Endothelial cell (in vitro differentiated cells): ENCODE measurements at places on chromosomes 5 and 9. TPM values are rescaled to one million over a fixed set of nuclear protein-coding genes. Genes with fewer than 3 reads are reported as not detected.

DNA sequence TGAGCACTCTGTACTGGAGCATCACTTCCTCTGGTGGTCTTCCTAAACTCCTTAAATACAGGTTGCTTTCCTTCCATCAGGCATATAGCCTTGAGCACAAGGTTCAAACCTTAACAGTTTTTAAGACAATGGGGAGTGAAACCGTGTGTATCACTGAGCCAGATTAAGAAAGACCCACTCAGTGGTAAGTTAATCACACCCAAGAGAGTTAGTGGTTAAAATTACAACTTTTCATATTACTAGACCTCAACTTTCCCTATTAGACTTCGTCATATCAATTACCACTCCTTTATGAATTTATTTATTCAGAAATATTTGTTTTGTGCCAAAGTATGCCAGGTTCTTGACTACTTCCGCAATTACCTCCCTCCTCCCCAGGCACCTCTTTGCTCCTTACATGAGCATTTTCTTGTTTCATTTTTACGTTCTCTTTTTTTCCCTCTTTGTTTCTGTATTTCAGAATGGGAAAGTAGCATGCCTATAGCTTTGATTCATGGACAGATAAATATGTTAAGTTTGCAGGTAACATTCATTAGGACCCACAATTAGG is 351.0 kb downstream of the KIAA0825 start:
- H3K4me3 ChIP-seq: no peak overlapping the region
- no peak overlapping the region for H3K27ac ChIP-seq
- no peak for DNase-seq
- no peaks in the 10 kb centered on the region for H3K36me3 ChIP-seq
- H3K4me1 ChIP-seq: no peaks in the 10 kb centered on the region

- H3K4me3 ChIP-seq: no peak overlapping the region
- no peaks in the 10 kb centered on the region for H3K27me3 ChIP-seq
- no peaks in the 10 kb centered on the region for H3K36me3 ChIP-seq
- no peak for DNase-seq
- H3K27ac ChIP-seq: no peak overlapping the region
Measured at GRCh38 chr5:67528953-67529352, 332.4 kb upstream of the CD180 start.

IL3 gene
- not detected for total RNA-seq

DNA sequence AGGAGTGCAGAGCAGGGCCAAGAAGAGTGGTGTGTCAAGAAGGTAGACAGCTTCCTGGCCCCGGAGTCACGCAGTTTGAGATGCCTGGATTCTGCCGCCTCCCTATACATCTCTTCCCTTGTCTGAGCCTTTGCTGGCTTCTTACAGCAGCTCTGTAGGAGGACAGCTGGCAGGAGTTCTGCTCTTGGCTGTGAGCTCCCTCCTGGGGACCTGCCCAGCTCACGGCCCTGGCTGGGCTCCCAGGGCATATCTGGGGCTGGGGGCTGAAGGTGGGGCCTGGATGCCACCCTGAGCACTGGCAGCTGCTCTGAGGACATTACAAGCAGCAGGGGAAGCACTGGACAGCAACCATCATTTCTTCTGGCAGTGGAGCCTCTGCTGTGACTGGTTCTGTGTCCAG is 786 bp upstream of the TSSK1B start:
- no peaks in the 10 kb centered on the region for H3K27me3 ChIP-seq
- H3K4me3 ChIP-seq: no peak overlapping the region
- peaks cover 3% of the 10 kb centered on the region for H3K4me1 ChIP-seq
- DNase-seq: no peak

MARCHF3 gene
- 47.9 TPM for total RNA-seq

GRCh38 chr9:26971721-26972120 is 15.5 kb downstream of the IFT74 start:
- no peak for DNase-seq
- H3K27ac ChIP-seq: no peak overlapping the region
- H3K27me3 ChIP-seq: peaks cover 2% of the 10 kb centered on the region
- H3K4me1 ChIP-seq: peaks cover 2% of the 10 kb centered on the region
- peaks cover 3% of the 10 kb centered on the region for H3K36me3 ChIP-seq

IFNA13 gene
- total RNA-seq: not detected

DNA sequence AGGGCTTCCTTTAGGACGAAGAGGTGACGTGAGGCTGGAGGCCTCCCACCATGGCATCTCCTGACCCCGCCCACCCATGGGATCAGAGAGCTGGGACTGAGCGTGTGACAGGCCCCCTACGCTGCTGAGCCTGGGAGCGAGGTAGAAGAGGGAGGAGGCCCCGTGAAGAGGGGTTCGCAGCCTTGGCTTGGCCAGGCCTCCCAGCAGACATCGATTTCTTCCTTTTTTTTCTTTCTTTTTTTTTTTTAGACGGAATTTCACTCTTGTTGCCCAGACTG is 39.5 kb downstream of the PTGES start:
- H3K36me3 ChIP-seq: no peaks in the 10 kb centered on the region
- H3K4me3 ChIP-seq: no peak overlapping the region
- H3K27me3 ChIP-seq: no peaks in the 10 kb centered on the region

DNA sequence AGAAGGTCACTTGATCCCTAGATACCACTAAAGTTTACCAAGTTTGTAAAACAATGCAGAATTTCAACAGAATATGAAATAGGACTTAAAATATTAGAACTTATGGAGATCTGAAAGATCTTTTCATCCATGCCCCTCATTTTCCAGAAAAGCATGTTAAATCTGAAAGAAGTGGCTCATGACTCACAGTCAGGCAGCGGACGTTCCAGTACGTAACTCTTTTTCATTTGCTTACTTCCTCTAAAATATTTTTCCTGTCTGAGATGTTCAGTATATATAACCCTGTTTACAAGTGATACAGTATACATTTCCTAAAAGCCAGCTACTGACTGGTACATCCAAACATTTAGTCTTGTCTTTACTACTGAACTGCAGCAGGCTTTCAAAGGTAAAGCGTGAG is 22.3 kb downstream of the FBXW2 start:
- H3K4me1 ChIP-seq: no peaks in the 10 kb centered on the region
- DNase-seq: no peak
- no peak overlapping the region for H3K27ac ChIP-seq
- H3K4me3 ChIP-seq: no peak overlapping the region

GDNF gene
- not detected for total RNA-seq

DBH gene
- 0.08 TPM for total RNA-seq
